ENCODE measurements at places on chromosomes 1 and 21.

- no peak for DNase-seq
Observed at GRCh38 chr1:234681065-234681464, 71.1 kb upstream of the IRF2BP2 start.

DNA sequence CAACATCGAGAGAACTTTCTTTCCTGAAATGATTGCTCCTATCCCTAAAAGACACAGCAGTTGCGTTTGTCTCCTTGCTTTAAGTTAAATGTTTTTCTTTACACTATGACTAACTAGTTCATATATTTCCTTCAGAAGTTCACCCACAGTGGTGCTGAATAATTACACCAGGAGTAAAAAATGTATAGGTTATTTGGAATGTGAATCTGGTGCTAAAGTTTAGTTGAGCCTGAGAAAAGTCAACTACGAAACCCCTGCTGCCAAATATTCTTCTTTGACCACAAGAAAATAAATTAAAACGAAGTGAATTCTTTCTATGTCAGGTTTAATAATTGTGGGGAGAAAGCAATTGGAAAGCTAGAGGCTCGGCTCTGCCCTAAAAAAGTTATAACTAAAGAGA is 52.8 kb downstream of the C4BPA start:
- DNase-seq, result no peak

DNA sequence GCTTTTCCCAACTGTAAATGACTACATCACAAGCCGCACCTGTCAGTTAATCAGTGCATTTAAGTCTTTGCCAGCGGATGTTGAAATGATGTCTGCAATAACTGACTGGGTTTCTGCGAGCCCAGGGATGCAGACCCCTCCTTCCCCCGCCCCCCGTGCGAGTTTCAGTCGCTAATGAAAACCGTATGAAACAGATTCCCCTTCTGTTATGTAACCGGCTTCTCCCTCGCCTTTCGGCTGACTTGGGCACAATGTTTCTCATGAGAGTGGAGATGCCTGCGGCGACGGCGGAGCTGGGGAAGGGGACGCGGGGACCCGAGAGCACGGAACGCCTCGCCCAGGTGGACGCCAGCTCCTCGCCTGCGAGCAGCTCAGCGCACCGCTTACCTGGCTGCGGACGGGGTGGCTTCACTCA is 753 bp downstream of the KCNJ6 start:
- DNase-seq, result no peak

DNA sequence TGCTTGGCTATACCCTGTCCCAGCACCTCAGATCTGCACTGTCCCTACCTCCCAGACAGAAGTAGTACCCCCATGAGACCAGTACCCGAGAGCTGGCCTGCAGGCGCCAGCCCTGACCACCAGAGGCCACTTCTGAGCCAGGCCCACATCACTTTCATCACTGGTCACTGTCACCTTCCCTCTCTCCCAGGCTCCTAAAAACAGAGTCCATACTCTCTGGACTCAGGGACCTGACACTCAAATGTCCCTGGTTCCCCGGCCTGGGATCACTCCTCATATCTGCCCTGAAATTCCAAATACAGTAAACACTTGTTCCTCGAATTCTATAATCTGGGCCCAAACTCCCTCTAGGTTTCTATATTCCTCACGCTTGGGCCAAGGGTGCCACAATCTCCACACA is 18.7 kb downstream of the TMEM53 start:
- DNase-seq, result peak; percentile 19

DNA sequence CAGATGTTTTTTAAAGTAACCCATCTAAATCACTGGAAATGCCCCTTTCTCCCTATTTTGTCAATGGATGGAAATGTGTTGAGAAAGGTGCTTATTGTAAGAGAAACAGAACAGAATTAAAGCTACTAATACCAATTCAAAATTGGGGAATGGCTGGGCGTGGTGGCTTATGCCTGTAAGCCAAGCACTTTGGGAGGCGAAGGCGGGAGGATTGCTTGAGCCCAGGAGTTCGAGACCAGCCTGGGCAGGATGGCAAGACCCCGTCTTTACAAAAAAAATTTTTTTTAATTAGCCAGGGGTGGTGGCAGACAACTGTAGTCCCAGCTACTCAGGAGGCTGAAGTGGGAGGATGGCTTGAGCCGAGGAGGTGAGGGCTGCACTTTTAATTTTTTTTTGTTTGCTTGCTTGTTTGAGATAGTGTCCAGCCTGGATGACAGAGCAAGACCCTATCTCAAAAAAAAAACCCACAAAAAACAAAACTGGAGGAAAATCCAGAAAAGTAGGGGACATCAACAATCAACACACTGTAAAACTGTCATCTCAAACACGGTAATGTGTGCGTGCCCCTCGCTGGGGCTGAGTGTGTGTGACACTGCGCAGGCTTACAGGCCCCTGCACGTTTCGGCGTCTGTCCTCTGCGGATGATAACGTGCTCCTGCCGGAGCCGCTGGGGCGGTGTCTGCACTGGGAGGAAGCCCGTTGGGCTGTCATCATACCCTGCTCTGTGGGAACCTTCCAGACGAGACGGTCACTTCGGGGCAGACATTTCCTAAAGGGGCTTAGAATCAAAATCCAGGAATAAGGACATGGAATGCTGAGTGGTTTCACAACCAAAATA is 11.6 kb upstream of the POFUT2 start:
- DNase-seq, result no peak

- DNase-seq, result peak; percentile 62
Observed at GRCh38 chr1:42165511-42166210, 1.1 kb upstream of the GUCA2A start.

DNA sequence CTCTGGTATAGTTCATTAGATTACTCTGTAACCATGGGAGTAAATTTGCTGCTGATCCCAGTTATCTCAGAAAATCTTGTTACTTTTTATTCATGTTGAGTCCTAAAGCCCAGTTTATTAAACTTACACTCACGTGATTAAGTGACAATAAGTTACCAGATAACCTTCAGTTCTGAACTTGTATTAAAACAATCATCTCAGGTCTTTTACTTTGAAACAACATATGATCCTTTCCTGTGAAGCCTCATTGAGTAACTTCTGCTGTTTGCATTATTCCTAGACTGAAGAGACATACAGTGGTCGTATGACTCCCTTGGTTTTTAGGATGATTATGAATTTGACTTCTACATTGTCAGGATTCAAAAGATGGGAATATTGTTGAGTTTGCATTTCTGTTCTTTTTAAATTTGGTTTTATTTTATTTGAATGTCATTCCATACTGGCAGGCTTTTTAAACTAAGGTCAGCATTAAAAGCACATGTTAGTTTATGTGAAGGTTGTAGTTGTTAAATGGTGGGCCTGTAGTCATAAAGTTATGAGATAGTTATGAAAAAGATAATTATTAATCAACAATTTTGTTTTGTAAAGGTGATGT is 117.9 kb downstream of the CD247 start:
- no peak for DNase-seq

- DNase-seq, result no peak
Observed at GRCh38 chr1:4218619-4219018, 318.5 kb upstream of the C1orf174 start.

DNA sequence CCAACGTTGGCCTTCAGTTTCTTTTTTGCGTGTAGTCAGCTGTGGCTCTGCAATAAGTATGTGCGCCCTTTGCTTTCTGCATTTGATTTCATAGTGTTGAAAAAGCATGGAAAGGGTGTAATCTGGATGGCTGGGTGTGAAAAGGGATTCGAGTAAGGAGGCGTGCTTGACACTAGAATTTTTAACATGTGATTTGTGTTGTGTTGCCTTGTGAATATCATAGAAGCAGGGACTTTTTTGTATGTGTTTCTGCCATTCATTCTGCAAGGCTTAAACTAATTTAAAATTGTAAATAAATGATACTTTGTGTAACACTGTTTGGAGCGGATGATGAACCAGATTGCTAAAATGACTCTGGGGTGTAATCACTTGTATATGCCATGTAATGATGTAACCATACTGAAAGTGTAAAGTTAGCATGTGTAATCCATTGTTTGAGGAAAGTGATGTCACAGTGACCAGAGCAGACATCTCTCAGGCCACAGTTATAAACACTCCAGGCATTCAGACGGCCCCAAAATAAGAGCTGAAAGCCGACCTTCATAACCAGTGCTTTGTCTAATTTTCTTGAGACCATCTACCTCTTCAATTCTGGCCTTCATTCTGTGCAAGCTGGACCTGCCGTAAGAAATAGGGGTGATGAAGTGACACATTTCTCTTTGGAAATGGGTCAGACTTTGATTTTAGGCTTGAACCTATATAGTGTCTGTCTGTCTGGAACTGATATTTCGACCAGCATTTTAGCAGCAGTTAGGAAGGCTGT is 618 bp downstream of the SH3BGR start:
- no peak for DNase-seq

- peak; percentile 55 for DNase-seq
Observed at GRCh38 chr1:46446646-46447498, 42.8 kb upstream of the DMBX1 start.

GRCh38 chr1:95742591-95743089 is 508.6 kb downstream of the RWDD3 start:
- DNase-seq, result no peak

DNA sequence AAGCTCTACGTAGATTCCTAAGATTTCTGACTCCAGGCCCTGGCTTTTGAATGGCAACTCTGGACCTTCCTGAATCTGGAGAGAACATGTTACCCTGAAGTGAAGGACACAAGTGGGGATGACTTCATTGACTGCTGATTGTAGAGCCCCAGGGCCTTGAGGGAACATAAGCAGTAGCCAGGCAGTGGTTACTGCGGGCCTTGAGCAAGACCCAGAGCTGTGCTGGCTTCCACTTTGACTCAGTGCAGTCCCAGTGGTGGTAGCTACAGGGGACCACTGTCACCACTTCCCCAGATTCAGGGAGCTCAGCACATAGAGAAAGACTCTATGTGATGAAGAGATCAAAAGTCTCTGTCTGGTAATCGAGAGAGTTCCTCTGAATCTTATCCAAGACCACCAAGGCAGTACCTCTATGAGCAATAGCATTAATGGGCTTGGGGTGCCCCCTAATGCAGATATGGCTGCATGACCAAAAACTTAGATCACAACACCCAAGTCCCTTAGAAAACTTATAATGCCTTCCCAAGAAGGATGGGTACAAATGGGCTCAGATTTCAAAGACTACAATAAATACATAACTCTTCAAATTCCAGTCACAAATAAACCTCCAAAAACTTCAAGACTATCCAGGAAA is 1278.3 kb downstream of the AMY1C start:
- no peak for DNase-seq

DNA sequence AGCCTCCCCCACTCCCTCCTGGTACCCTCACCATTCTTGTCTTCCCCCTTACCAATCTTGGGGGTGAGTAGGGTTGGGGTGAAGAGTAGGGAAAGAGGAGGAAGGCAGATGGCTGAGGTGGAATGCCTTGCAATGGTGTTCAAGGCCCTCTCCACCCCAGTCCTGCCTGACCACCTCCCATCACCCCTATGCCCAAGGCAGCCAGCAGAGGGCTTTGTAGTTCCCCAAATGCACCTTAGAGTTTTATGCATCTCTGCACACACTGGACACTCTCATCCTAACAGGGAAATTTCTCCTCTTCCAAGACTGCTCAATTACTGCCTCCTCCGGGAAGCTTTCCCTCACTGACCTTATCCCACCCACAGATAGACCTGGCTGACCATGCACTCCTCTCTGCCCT is 15.4 kb downstream of the KIF17 start:
- peak; percentile 26 for DNase-seq

- peak; percentile 56 for DNase-seq
Observed at GRCh38 chr1:41812051-41812450, 106.7 kb downstream of the HIVEP3 start.

DNA sequence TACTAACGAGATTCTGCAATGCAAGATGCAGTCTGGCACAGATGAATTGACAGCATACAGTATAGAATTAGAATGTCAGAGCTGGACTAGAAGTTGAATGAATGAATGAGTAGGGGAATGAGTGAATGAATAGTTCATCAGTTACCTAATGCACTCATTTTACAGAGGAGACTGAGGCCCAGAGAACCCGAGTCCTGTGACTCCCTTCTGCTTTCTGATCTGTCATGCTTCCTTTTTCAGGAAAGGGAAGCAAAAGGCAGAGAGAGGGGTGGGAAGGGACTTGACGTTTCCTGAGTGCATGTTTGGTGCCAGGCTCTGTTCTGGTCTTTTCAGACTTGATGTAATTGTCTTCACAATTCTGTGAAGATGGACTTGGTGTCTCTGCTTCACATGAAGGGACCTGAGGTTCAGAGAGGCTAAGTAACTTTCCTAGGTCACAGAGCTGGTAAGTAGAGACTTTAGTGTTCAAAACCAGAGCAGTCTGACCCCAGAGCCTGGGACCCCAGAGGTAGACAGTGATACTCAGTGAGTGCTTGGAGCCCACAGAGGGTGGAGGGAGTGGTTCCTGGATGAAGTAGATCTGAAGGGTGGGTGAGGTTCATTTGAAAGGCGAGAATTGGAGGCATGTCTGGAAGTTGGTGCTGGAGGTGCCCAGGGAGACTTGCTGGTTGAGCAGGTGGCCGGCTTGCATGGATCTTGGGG is 8.0 kb upstream of the MEX3A start:
- no peak for DNase-seq

- DNase-seq, result no peak
Observed at GRCh38 chr1:150008699-150009098, 1.8 kb downstream of the OTUD7B start.

- DNase-seq, result no peak
Observed at GRCh38 chr1:58857680-58858673, 74.1 kb upstream of the JUN start.

DNA sequence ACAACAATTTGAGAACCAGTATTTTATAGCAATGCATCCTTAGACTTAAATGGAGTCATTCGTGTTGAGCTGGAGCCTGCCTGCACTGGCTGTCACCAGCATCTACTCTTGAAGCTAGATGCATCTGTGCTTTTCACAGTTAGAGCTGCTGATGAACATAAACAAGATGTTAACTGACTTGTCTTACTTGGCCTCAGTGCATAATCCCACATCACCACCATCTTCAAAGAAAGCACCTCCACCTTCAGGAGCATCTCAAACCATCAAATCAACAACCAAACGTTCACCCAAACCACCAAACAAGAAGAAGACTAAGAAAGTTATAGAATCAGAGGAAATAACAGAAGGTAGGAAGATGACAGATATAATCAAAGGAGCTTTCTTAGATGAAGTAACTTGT is 71.1 kb downstream of the TPR start:
- no peak for DNase-seq

DNA sequence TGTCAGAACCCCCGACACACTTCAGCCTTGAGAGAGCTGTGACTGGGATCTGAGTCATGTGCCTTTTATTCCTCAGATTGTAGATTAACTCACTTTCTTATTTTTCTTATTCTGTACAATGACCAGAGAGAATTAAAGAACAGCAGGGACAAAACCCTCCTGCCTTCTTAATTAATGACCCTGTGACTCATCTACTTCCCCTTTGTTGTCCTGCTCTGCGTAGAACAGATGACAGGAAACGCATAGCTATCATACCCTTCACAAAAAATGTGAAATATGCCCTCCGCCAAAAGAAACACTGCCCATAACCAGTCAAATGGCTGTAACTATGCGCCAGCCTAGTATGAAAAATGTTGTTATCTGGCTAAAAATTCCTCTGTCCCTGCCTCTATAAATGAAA is 9.1 kb upstream of the PADI2 start:
- peak; percentile 95 for DNase-seq

Measured in ACHN (cell line).